ENCODE measurements at places on chromosomes 1 and 21. TPM values are rescaled to one million over a fixed set of nuclear protein-coding genes. Genes with fewer than 3 reads are reported as not detected.
A peak's percentile ranks its signal among the peaks of the same experiment; 100 is the strongest.

DNA sequence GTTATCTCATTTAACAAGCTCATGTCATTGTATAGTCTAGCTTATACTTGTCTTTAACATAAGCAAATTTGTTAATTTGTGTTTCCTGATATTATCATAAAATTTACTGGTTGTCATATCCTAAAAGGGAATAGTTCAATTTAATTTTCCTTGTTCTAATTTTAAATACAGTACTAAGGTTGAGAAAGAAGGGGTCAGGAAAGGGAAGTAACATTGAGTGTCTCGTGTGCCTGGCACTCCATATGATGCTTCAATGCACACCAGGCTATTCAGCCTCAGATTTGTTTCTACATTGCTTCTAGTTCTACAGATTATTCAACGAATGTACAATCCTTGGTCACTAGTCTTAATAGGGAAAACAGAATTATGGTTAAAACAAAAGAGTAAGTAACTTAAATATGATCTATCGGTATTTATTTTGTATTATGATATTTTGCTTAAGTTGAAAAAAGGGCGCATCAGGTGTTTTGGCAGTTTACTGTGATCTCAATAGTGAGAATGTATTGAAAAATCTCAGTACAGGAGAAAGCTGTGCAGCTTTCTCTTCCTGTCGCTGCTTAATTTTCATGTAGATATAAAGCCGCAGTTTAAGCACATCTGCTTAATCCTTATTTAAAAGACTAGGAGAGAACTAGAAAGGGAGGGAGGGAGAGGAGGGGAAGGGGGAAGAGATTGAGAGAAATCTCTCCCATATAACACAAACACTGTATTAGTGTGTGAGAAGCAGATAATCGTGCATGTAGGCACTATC lies 13.0 kb downstream of the PTPRC start:
- DNase-seq, result no peak

DNA sequence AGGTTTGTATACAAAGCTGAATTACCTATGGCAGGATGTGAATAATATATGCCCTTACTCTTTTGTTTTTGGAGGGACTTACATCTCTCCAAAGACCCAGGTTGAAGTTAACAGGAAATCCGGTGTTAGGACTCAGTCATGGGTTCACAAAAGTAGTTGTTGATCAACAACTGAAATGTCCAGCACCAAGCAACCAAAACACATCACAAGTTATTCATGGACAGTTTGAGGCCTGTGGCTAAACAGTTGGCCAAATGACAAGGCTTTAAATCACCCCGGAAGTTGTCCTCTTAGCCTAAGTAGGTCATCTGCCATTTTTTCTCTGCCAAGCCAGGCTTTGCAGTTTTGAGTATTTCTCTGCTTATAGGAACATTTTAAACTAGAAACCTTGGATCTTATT lies 89.9 kb downstream of the CD247 start:
- DNase-seq, result no peak

- DNase-seq, result no peak
Measured at GRCh38 chr1:15937146-15937545, 38.8 kb downstream of the ZBTB17 start.

DNA sequence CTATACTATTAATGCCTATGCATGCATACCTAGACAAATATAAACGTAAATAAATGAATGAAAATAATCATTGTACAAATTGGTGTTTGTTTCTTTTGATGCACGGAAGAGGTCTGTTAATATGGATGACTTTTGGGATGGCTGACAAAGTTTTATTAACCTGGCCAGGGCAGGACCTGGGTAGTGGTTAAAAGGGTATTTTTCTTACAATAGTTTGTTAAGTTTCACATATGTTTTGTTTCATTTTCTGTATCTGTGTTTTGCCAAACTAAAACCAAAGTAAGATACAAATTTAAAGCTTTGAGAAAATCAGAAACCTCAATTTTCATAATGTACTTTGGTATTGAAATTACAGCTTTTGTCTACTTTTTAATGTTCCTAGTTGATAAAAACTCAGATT lies 222.7 kb upstream of the OLFM3 start:
- DNase-seq, result no peak

Gene TTC34
- total RNA-seq, result 0.82 TPM

Gene ADORA1
- 16.3 TPM for total RNA-seq

DNA sequence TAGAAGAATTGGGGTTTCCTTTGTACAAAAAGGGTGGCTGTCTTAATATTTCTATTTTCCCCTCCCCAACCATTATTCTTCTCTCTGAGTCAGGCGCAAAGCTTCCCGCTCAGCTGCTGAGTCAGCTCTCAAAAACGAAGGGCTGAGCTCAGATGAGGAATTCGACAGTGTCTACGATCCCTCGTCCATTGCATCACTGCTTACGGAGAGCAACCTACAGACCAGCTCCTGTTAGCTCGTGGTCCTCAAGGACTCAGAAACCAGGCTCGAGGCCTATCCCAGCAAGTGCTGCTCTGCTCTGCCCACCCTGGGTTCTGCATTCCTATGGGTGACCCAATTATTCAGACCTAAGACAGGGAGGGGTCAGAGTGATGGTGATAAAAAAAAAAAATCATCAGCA lies 3.0 kb upstream of the TUFT1 start:
- no peak for DNase-seq

- DNase-seq, result no peak
Measured at GRCh38 chr1:77990629-77991204, 11.8 kb upstream of the FUBP1 start.

Gene CACNA1S
- total RNA-seq, result 0.08 TPM

GRCh38 chr1:47870946-47871676 lies 126.1 kb downstream of the TRABD2B start:
- no peak for DNase-seq

DNA sequence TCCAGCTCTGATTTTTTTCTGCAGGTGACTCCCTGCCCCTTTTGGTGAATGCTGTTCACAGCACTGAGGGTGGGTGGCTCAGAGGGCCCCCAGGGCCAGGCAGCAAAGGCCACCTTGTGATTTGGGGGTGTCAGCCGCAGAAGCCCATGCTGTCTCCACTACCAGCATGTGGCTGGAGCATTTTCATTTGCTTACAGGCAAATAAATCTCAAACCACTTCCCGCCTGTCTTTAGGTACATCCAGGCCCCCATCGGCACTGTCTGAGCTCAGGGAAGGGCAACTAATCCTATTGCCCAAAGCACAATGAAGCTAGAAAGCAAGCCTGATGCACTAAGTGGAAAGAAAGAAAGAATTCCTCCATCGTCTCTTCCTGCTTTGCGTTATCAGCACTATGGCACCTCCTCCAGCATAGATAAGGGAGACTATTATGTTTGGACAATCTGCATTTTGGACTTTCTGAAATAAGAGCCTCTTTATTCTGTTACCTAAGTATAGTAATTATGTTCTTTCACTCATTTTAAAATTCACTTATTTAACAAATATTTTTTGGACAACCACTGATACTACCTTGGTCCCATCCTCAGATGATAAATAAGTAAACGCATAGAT lies 100.5 kb upstream of the TLR5 start:
- no peak for DNase-seq

GRCh38 chr1:10624256-10625050 lies 149.7 kb downstream of the PEX14 start:
- no peak for DNase-seq

Gene TSSK3
- 0.67 TPM for total RNA-seq

DNA sequence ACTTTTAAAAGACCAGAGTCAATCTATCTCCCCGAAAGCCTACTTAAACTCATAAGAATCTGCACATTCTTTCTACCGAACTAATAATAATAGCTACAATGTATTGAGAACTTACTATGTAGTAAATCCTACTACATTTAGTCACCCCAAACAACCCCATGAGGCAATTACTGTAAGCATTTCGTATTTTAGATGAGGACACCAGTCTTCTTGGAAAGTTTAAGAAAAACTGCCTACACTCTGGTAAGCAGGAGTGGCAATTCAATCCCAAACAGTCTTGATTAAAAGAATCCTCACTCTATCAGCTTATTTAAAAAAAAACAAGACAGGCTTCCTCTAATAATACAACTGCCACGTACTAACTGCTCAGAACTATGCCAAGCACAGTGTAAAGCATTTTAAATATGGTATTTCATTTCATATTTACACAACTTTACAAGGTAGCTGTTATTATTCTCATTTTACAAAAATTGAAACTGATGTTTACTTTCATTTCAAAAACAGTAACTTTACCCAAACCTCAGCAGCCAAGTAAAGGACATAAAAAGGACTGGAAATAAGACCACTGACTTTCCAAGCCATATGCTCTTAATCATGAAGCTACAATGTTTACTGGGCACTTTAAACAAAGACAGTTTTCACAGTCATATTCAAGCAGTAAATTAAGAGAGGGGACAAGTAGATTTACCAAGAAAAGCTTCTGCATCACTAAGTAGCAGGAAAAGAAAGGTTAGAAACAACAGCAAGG lies 13.9 kb downstream of the ARID4B start:
- DNase-seq, result no peak

Gene AZIN2
- total RNA-seq, result 1.4 TPM

- DNase-seq, result no peak
Measured at GRCh38 chr1:165896277-165896676, 68.9 kb downstream of the UCK2 start.

Gene CNR2
- total RNA-seq, result not detected

GRCh38 chr1:24768873-24769605 lies 23.8 kb downstream of the CLIC4 start:
- no peak for DNase-seq

- DNase-seq, result no peak
Measured at GRCh38 chr21:34276711-34277425, 86.9 kb upstream of the KCNE2 start.

Gene CFHR4
- 0.87 TPM for total RNA-seq

DNA sequence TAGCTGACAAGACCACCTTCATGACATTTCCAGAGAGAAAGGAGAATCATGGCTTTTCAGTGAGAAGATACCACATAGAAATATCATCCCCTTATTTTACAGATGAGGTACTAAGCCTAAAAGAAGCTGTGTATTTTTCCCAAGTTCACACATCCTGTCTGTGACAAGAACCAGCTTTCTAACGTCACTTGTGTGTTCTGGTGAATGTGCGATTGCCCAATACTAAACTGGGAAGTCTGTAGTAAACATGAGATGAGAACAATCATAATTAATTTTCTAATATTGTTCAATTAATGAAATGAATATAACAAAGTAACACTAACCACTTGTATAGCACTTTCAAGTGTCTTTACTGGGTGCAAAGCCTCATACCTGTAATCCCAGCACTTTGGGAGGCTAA lies 46.0 kb downstream of the PTGER3 start:
- no peak for DNase-seq

Gene ZNF691
- 12.0 TPM for total RNA-seq

- peak; percentile 47 for DNase-seq
Measured at GRCh38 chr1:161258439-161259344, at the start of gene PCP4L1. TSS of gene PCP4L1 (plus strand) at chr1:161258745. CDS start at chr1:161258975, 230 bp downstream.

DNA sequence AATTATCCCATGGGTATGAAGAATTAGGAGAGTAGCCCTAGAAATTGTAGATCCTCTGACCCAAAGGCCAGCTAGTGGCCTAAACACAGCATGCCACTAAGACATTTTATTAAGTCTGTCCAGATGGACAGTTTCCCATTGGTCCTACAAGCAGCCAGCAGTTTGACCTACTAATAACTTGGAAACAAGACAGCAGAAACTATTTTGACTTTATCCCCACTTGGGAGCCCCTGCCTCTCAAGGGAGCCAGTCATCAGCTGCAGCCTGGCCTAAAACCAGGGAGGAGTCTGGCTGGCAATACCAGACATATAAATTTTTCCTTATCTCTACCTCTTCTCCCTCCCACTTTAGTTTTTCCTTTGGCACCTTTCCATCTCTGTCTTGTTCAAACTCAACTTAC lies 222.6 kb upstream of the KCTD3 start:
- no peak for DNase-seq

- DNase-seq, result no peak
Measured at GRCh38 chr1:67479146-67479891, 49.1 kb upstream of the SERBP1 start.

Gene OR2T33
- not detected for total RNA-seq

Gene RAB42
- total RNA-seq, result not detected

DNA sequence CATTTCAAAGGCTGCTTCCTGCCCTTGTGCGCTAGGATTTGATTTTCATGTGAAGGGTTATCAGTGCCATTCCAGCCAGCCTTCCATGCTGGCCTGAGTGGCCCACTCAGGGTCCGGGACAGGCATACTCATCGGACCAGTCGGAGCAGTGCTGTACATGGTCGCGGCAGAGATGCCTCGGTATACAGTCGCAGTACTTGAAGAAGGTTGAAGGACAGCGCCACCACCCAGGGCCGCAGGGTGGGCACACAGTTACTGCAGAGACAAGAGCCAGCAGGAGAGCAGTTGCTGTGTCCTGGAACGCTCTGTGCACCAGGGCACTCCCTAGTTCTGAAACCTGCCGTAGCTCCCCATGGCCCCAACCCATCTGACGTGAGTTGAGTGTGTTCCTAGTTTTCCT lies 9.1 kb downstream of the LDLRAD1 start:
- no peak for DNase-seq

Gene PLPPR5
- 1.1 TPM for total RNA-seq

Gene LRRC38
- total RNA-seq, result not detected

DNA sequence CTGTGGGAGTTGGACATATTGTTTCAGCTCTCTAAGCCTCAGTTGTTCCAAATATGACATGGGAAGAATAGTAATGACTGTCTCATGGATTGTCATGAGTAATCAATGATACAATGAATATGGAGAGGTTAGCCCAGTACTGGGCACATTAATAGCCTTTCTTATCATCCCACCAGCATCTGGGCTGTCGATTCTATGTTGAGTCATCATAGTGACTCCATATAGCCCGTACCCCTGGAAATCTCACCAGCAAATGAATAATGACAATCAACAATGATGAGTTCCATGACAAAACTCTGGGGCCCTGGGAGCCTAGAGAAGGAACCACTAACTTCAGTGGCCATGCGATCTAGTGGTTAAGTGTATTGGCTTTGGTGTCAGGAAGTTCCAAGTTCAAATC lies 39.7 kb upstream of the GJB5 start:
- no peak for DNase-seq

DNA sequence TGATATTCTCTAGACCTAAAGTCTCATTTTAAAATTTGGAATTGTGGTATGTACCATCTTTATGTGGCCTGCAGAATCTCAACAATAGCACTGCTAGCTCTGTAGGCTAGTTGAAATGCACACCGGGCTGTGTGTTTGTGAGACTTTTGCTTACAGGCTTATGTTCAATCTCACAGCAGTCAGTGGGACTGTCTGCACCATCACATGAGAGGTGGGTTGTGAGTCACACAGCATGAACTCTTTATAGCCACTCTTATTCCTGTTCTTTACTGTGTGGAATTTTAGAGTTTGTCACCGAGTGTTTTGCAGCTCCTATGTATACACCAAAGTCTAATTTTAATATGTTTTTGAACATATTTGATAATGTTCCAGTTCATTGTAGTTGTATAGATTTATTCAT lies 74.6 kb downstream of the RASAL2 start:
- DNase-seq, result no peak

GRCh38 chr1:27015260-27015659 lies 2.6 kb upstream of the TENT5B start:
- DNase-seq, result no peak

GRCh38 chr21:37878946-37879660 lies 37.2 kb downstream of the KCNJ6 start:
- no peak for DNase-seq

All from endothelial cell (in vitro differentiated cells).